ENCODE measurements at places on chromosomes 12 and 14. TPM values are rescaled to one million over a fixed set of nuclear protein-coding genes. Genes with fewer than 3 reads are reported as not detected.

DNA sequence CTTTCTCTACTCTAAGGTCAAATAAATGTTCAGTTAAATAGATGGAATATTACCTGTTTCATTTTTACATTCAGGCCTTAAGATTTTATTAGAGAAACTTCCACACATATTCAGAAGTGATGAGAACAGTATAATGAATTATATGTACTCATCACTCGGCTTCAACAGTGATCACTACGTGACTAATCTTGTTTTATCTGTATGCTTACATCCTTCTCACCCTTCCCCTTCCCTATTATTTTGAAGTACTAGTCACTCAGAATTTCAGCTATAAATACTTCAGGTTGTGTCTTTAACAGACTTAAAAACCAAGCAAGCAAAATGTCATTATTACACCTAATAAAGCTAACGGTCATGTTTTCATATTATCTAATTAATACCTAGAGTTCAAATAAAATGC lies 34.9 kb downstream of the ETV6 start:
- H3K27ac ChIP-seq = no peak overlapping the region
- H3K27me3 ChIP-seq = no peaks in the 10 kb centered on the region

DNA sequence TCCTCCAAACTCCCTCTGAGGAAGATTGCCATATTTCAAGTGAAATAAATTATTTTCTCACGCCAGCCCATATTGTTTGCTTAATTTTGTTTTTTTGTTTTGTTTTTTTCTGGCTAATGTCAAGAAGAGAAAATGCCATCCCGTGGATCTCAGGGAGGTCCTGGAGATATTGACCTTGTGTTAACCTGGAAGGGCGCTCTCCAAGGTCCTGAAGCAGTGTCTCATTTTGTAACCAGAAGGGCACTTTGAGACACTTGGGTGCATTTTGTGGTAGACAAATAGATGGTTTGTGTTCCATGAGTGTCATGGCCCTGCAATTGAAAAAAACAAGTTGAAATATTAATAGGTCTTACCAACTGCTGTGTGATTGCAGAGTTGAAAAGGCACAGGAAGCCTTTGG lies 268.9 kb downstream of the SUDS3 start:
- no peak overlapping the region for H3K27ac ChIP-seq
- no peaks in the 10 kb centered on the region for H3K4me1 ChIP-seq
- no peak overlapping the region for H3K4me3 ChIP-seq
- no peaks in the 10 kb centered on the region for H3K27me3 ChIP-seq

GRCh38 chr14:22463763-22464173 lies 125.3 kb downstream of the DAD1 start:
- H3K36me3 ChIP-seq = no peaks in the 10 kb centered on the region
- H3K27ac ChIP-seq = no peak overlapping the region
- DNase-seq = no peak
- H3K4me3 ChIP-seq = no peak overlapping the region
- no peaks in the 10 kb centered on the region for H3K27me3 ChIP-seq

- no peaks in the 10 kb centered on the region for H3K36me3 ChIP-seq
- H3K27me3 ChIP-seq = no peaks in the 10 kb centered on the region
- no peaks in the 10 kb centered on the region for H3K4me1 ChIP-seq
- H3K27ac ChIP-seq = no peak overlapping the region
- no peak for DNase-seq
These were observed 216.6 kb downstream of the GLT1D1 start for GRCh38 chr12:129069886-129070285.

DNA sequence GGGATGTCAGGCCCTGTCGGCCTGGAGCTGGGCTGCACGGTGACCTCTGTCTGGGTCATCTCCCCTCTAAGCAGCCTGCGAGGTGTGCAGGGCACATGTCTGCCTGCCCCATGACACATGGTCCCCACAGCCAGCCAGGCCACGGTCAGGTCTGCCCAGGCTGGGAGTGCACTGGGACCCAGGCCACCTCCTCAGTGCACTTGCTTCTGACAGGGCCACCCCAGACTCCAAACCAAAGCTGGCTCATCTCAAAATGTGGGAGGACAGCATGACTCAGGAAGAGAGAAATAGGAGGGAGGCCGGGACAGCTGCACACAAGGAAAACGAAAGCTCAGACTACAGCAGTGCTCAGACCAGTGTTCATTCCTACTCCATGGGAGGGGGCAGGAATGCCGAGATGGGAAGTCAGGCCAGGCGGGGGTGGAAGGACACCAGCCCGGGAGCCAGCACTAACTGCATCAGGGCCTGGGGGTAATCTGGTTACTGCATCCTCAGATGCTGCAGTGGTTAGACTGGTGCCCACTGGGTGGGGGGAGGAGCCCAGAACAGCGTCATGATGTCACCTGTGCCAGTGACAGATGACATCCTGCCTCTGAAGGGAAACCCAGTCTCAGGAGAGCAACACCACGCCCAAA lies 4.0 kb downstream of the P2RX2 start:
- H3K4me1 ChIP-seq = no peaks in the 10 kb centered on the region
- H3K36me3 ChIP-seq = no peaks in the 10 kb centered on the region
- no peak for DNase-seq
- H3K27ac ChIP-seq = no peak overlapping the region
- H3K4me3 ChIP-seq = no peak overlapping the region
- H3K27me3 ChIP-seq = no peaks in the 10 kb centered on the region

ACSS3 gene
- total RNA-seq = not detected

- H3K27me3 ChIP-seq = peaks cover 8% of the 10 kb centered on the region
- no peaks in the 10 kb centered on the region for H3K36me3 ChIP-seq
- no peak overlapping the region for H3K4me3 ChIP-seq
- no peak overlapping the region for H3K27ac ChIP-seq
- no peak for DNase-seq
- peaks cover 13% of the 10 kb centered on the region for H3K4me1 ChIP-seq
These were observed 2.0 kb downstream of the PAX9 start for GRCh38 chr14:36663404-36664321.

DNA sequence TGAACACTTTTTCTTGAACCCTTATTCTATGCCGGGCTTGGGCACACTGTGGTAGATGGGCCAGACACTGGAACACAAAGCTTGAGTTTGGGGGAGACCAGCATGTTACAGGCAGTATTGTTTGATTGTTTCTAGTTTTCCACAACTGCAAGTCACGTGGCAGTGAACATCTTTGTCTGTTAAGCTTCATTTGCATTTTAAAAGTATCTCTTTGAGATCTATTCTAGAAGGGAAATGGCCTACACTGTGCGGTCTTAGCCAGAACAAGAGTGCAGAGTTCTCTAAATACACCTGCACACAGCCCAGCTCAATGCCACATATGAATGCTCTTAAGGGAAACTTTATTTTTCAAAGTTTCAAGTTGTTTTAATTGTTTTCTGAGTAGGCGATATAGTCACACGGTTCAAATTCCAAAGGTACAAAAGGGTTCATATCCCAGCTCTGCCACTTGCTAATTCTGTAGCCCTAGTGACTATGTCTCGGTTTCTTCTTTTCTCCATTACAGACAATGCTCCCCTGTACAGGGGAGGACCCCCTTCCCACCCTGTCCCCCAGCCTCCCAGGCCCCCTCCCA lies 24.9 kb downstream of the RIN3 start:
- no peaks in the 10 kb centered on the region for H3K27me3 ChIP-seq
- H3K4me3 ChIP-seq = no peak overlapping the region

GRCh38 chr12:54716261-54716660 lies 68.1 kb upstream of the DCD start:
- H3K4me1 ChIP-seq = no peaks in the 10 kb centered on the region
- H3K36me3 ChIP-seq = no peaks in the 10 kb centered on the region
- no peak overlapping the region for H3K4me3 ChIP-seq
- no peak for DNase-seq
- no peaks in the 10 kb centered on the region for H3K27me3 ChIP-seq

GRCh38 chr14:93784878-93785277 lies 3.4 kb downstream of the PRIMA1 start:
- DNase-seq = no peak
- H3K27me3 ChIP-seq = no peaks in the 10 kb centered on the region
- no peak overlapping the region for H3K4me3 ChIP-seq
- no peak overlapping the region for H3K27ac ChIP-seq

KCNMB4 gene
- total RNA-seq = 0.37 TPM

GRCh38 chr12:76266797-76267196 lies 81.4 kb downstream of the BBS10 start:
- H3K27me3 ChIP-seq = no peaks in the 10 kb centered on the region
- no peak for DNase-seq
- H3K4me1 ChIP-seq = no peaks in the 10 kb centered on the region

GRCh38 chr14:29461101-29461500 lies 466.5 kb downstream of the PRKD1 start:
- no peaks in the 10 kb centered on the region for H3K4me1 ChIP-seq
- no peak overlapping the region for H3K4me3 ChIP-seq
- H3K27me3 ChIP-seq = no peaks in the 10 kb centered on the region

DNA sequence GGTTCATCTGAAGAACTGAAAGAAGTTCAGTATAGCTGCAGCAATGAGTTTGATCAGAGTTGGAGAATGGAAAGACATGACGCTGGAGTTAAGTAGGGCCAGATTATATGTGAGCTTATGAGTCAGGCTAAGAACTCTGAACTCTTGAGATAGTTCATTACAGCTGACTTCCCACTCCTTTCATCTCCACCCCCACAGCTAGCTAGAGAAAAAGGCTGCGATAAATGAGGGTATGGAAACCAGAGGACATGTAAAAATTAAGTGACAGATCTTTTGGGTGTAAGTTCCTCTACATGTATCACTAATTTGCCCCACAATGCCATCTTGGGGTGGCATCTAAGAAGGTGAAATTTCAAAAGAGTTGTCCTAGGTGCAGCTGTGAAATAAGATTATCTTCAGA lies 28.6 kb downstream of the PYM1 start:
- no peaks in the 10 kb centered on the region for H3K27me3 ChIP-seq
- no peaks in the 10 kb centered on the region for H3K36me3 ChIP-seq
- H3K27ac ChIP-seq = peak overlapping the region; percentile 14
- peak; percentile 2 for DNase-seq

GRCh38 chr14:67532998-67533753 lies at the start of gene PLEKHH1:
TSS of gene PLEKHH1 (plus strand) at chr14:67533290. CDS start at chr14:67541868, 8,578 bp downstream.
- H3K4me3 ChIP-seq = peak within 1 kb of the TSS; percentile 39
- DNase-seq = peak; percentile 25
- no peak within 1 kb of the TSS for H3K27ac ChIP-seq
- H3K27me3 ChIP-seq = no peaks in the 10 kb centered on the region

PLBD1 gene
- 74.1 TPM for total RNA-seq

- H3K27ac ChIP-seq = no peak overlapping the region
- no peaks in the 10 kb centered on the region for H3K4me1 ChIP-seq
- DNase-seq = no peak
- no peaks in the 10 kb centered on the region for H3K36me3 ChIP-seq
- H3K27me3 ChIP-seq = no peaks in the 10 kb centered on the region
These were observed 48.0 kb upstream of the CCND2 start for GRCh38 chr12:4225571-4225970.

SERPINA3 gene
- not detected for total RNA-seq

GRCh38 chr12:69873429-69873828 lies 48.4 kb downstream of the MYRFL start:
- no peak overlapping the region for H3K4me3 ChIP-seq
- H3K27ac ChIP-seq = no peak overlapping the region
- no peaks in the 10 kb centered on the region for H3K36me3 ChIP-seq
- no peaks in the 10 kb centered on the region for H3K27me3 ChIP-seq

- H3K4me3 ChIP-seq = no peak overlapping the region
- no peaks in the 10 kb centered on the region for H3K27me3 ChIP-seq
- no peak for DNase-seq
- H3K27ac ChIP-seq = no peak overlapping the region
These were observed 386.4 kb downstream of the RGS6 start for GRCh38 chr14:72318648-72319047.

PPP1R36 gene
- total RNA-seq = not detected

CLEC4C gene
- 2.4 TPM for total RNA-seq

GRCh38 chr12:57759360-57759980 lies 4.6 kb downstream of the MARCHF9 start:
- no peaks in the 10 kb centered on the region for H3K27me3 ChIP-seq
- H3K36me3 ChIP-seq = no peaks in the 10 kb centered on the region
- no peak overlapping the region for H3K4me3 ChIP-seq
- DNase-seq = peak; percentile 47
- peaks cover 16% of the 10 kb centered on the region for H3K4me1 ChIP-seq

UBC gene
- total RNA-seq = 780 TPM

ACRBP gene
- total RNA-seq = 6.6 TPM

DNA sequence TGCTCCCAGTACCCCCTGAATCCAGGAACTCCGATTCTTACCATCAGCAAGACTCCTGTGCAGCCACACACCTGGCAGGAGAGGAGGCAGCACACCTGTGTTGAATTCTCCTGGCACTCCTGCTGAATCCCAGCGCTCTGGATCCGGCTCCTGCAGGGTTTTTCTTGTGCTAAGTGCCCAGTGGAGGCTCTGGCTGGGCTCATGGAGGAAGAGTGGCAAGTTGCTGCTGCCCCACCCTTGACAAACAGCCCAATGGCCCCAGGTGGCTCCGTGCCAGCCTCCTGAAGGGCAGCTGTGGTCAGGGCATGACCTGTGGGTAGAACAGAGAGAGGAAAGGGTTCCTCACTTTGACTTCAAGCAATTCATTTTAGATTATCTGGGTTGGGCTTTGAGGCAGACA lies 20.0 kb downstream of the CRACR2A start:
- no peak overlapping the region for H3K4me3 ChIP-seq
- H3K4me1 ChIP-seq = peaks cover 16% of the 10 kb centered on the region
- no peaks in the 10 kb centered on the region for H3K27me3 ChIP-seq
- H3K27ac ChIP-seq = no peak overlapping the region

GRCh38 chr12:95393191-95393790 lies 80.7 kb upstream of the METAP2 start:
- H3K27ac ChIP-seq = no peak overlapping the region
- H3K36me3 ChIP-seq = no peaks in the 10 kb centered on the region
- no peak overlapping the region for H3K4me3 ChIP-seq
- no peaks in the 10 kb centered on the region for H3K27me3 ChIP-seq
- no peaks in the 10 kb centered on the region for H3K4me1 ChIP-seq

GRCh38 chr12:108969622-108970021 lies 51.2 kb downstream of the SVOP start:
- no peaks in the 10 kb centered on the region for H3K27me3 ChIP-seq
- no peaks in the 10 kb centered on the region for H3K4me1 ChIP-seq
- no peak for DNase-seq
- H3K27ac ChIP-seq = no peak overlapping the region
- H3K36me3 ChIP-seq = no peaks in the 10 kb centered on the region
- H3K4me3 ChIP-seq = no peak overlapping the region

- no peak overlapping the region for H3K27ac ChIP-seq
- H3K4me3 ChIP-seq = no peak overlapping the region
- H3K4me1 ChIP-seq = peaks cover 16% of the 10 kb centered on the region
These were observed 67.5 kb downstream of the CHST11 start for GRCh38 chr12:104524034-104524832.

SMIM41 gene
- not detected for total RNA-seq

- H3K36me3 ChIP-seq = no peaks in the 10 kb centered on the region
- no peak for DNase-seq
- peak overlapping the region; percentile 93 for H3K4me3 ChIP-seq
- H3K27ac ChIP-seq = peak overlapping the region; percentile 86
- no peaks in the 10 kb centered on the region for H3K27me3 ChIP-seq
These were observed 302 bp downstream of the CCDC38 start for GRCh38 chr12:95942101-95942523.

RAD9B gene
- total RNA-seq = 1.1 TPM

DNA sequence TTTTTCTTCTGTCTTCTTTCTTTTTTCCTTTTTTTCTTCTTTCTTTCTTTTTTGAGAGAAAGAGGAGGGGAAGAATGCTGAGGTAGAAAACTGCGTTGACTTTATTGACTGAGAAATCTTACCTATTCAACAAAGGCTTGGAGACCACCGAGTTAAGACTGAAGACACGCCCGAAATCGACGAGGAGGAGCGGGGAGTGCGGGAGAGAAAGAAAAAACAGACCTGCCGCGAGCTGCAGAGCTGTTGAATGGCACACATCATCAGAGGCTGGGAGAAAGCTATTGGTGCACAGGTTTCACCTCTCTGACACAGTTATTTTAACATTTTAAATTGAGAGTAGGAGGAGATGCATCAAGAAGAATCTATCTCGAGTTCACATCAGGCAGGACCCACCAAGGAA lies 5.1 kb downstream of the ASCL1 start:
- no peaks in the 10 kb centered on the region for H3K36me3 ChIP-seq
- H3K27ac ChIP-seq = no peak overlapping the region
- peaks cover 7% of the 10 kb centered on the region for H3K27me3 ChIP-seq
- H3K4me3 ChIP-seq = no peak overlapping the region
- no peak for DNase-seq

NTS gene
- total RNA-seq = not detected

PLEKHD1 gene
- total RNA-seq = 0.69 TPM
